Suprapubic skin (tissue), 4 donors: ENCODE measurements at places on chromosomes 2 and 18.

DNA sequence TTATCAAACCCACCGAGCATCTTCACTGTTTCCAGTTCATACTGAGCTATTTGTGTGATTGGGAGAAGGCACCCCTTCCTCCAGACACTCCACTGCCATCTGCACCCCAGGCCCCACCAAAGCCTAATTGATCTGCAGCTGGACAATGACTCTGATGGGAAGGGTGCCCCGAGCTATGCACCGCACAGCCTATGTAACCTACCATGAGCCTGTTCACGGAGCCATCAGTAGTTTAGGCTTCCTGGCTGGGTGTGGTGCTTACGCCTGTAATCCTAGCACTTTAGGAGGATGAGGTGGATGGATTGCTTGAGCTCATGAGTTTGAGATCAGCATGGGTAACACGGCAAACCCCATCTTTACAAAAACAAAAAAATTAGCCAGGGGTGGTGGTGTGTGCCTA lies 17.8 kb upstream of the ASAP2 start:
- DNase-seq, result no peak

DNA sequence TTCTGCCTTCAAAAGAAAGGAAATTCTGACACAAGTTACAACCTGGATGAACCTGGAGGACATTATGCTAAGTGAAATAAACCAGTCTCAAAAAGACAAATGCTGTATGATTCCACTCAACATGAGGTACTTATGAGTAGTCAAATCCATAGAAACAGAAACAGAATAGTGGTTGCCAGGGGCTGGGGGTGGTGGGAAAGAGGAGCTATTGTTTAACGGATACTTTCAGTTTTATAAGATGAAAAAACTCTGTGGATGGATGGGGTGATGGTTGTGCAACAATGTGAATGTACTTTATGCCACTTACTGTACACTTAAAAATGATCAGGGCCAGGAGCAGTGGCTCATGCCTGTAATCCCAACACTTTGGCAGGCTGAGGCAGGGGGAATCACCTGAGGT lies 15.4 kb downstream of the SLC35F5 start:
- no peak for DNase-seq

GRCh38 chr2:225112362-225113126 lies 70.3 kb upstream of the DOCK10 start:
- no peak for DNase-seq

DNA sequence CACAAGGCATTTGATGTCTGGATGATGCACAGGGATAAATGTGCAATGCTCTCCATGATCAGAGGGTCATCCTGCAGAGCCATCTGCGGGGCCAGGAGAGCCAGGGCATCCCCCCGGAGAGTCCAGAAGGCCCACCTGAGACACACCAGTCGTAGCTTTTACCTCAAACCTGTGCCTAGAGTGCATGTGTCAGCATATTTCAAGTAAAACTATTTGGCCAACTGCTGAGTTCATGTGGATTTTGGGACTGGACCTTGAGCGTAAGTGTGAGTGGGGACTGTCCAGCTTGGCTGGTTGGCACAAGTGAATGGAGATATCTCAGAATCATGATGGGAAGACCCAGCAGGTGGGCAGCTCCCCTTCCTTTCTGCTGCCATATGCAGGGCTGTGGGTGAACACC lies 147.8 kb upstream of the TPO start:
- no peak for DNase-seq

DNA sequence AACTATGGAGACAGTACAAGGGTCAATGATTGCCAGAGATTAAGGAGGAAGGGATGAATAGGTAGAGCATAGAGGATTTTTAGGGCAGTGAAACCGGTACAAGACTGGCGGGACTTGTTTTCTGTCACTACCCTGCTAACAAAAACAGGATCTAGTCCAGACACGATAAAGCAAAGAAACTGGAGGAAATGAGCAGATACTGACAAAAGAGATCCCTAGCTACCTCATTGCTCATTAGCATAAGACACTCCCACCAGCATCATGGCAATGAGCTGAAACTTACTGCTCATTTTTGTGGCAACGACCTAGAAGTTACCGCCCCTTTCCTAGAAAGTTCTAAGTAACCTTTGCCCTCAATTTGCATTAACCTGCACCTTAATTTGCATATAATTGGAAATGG lies 131.2 kb downstream of the ETAA1 start:
- no peak for DNase-seq
